Tibial nerve (tissue), 4 donors: ENCODE measurements at places on chromosomes 7 and 10.

GRCh38 chr7:55006499-55006898, 12.3 kb upstream of the EGFR start:
- DNase-seq, result no peak

DNA sequence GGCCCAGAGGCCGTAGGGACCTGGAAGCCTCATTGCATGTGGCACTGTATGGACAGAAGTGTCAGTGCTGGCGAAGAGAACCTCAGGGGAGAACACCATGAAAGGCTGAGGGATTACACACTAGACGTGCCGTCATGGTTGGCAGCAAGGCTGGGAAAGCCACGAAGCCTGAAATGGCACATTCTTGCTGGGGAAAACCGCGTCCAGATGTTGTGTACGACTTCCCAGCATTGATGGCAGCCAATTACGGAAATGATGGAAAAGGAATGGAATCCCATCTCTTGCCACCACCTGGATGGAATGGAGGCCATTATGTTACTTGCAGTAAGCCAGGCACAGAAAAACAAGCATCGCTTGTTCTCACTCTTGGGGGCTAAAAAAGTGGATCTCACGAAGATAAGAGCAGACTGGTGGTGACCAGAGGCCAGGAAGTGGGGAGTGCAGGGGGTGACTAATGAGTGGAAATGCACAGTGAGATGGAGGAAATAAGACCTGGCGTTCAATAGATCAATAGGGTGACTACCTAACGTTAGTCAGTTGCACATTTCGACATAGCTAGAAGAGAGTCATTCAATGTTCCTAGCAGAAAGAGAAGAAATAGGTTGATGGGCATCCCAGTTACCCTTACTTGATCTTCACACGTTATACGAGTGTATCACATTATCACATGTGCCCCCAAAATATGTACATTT, 14.6 kb upstream of the PWWP2B start:
- no peak for DNase-seq

- no peak for DNase-seq
These were observed 455.6 kb upstream of the ANKRD30A start for GRCh38 chr10:36669615-36670352.

DNA sequence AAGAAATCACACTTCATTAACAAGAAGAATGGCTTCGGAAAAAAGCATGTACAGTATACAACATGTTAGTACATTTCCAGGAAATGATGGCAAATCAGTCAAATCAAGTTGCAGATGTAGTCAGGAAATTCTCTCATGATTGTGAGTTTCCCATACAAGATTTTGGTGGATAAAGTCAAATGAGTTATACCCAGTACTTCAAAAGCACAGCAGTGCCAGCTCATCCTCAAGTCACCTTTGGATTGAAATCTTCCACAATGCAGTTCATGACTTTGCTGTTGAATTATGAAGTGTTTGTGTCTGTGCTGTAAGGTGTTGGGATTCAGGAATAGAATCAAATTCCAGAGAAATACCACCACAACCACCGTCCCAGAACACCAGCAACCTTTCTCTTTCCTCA, 301.3 kb upstream of the BMPER start:
- DNase-seq, result no peak

DNA sequence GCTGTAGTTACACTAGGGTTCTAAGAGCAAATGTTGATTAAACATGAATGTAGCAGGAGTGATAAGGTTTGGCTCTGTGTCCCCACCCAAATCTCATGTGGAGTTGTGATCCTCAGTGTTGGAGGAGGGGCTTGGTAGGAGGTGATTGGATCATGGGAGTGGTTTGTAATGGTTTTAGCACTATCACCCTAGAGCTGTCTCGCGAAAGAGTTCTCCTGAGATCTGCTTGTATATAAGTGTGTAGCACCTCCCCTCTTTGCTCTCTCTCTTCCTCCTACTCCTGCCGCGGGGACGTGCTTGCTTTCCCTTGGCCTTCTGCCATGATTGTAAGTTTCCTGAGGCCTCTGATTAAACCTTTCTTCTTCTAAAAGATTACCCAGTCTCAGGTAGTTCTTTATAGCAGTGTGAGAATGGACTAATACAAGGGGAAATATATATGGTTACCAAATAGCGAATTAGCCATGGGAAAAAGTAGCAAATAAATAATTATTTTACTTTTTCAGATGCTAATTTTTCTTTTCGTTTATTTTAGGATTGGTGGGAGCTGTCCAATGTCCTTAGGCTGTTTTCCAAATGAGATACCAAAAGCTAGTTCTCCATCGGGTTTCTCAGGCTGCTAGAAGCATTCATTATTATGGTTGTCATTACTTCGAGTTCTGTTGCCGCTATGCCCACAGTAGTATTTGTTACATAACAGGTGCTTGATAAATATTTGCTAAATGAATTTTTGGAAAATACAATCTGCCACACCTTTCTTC, 58.7 kb downstream of the PTEN start:
- no peak for DNase-seq
